IMR-90 (cell line): ENCODE measurements at places on chromosomes 7 and 10. TPM values are rescaled to one million over a fixed set of nuclear protein-coding genes. Genes with fewer than 3 reads are reported as not detected.

The KCNH2 gene
- 0.56 and 0.90 TPM in 2 replicates for total RNA-seq

GRCh38 chr7:41955451-41955850 lies 252.6 kb upstream of the INHBA start:
- no peak for DNase-seq

DNA sequence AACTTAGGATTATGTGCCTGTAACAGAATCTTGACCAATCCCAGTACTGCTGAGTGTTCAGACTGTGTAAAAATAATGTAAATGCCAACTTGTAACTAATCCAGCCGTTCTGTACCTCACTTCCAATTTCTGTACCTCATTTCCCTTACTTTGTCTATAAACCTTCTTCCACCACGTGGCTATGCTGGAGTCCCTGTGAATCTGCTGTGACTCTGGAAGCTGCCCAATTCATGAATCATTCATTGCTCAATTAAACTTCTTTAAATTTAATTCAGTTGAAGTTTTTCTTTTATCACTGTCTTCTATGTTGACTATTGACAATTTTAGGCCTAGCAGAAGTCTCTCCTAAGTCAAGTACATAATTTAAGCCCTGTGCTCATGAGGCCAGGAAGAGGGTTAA lies 215.3 kb upstream of the RHOBTB1 start:
- peak; percentile 43 for DNase-seq

The KCNMA1 gene
- total RNA-seq, result 24.7 and 25.6 TPM in 2 replicates

DNA sequence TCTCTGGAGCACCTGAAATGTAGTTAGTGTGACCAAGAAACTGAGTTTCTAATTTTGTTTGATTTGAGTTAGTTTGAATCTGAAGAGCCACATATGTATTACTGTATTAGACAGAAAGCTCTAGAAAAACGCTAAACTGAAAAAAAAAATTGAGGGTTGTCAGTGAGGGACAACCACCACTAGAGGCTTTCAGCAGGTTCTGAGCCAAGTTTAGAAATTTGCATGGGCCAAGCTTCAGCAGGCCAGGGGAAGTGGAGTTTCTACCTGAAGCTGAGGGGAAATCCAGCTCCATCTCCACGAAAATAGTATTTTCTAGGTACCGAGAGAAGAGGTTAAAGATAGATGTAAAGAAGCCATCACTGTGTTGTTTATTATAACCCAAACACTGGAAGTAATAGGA lies 77.9 kb upstream of the PLXNA4 start:
- DNase-seq, result no peak

- no peak for DNase-seq
These were observed 30.2 kb upstream of the CARD11 start for GRCh38 chr7:3073763-3074458.

DNA sequence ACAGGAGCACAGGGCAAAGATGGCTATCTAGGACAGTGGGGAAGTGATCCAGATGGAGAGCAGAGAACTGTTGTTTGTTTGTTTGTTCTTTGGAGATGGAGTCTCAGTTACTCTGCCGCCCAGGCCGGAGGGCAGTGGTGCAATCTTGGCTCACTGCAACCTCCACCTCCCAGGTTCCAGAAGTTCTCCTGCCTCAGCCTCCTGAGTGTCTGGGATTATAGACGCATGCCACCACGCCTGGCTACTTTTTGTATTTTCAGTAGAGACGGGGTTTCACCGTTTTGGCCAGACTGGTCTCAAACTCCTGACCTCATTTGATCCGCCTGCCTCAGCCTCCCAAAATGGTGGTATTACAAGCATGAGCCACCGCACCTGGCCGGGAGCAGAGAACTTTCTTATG lies 20.9 kb downstream of the METTL2B start:
- no peak for DNase-seq

GRCh38 chr10:50577681-50578350 lies 45.9 kb downstream of the SGMS1 start:
- DNase-seq, result peak; percentile 75

GRCh38 chr7:135159359-135160085 lies 11.0 kb downstream of the CYREN start:
- DNase-seq, result no peak

DNA sequence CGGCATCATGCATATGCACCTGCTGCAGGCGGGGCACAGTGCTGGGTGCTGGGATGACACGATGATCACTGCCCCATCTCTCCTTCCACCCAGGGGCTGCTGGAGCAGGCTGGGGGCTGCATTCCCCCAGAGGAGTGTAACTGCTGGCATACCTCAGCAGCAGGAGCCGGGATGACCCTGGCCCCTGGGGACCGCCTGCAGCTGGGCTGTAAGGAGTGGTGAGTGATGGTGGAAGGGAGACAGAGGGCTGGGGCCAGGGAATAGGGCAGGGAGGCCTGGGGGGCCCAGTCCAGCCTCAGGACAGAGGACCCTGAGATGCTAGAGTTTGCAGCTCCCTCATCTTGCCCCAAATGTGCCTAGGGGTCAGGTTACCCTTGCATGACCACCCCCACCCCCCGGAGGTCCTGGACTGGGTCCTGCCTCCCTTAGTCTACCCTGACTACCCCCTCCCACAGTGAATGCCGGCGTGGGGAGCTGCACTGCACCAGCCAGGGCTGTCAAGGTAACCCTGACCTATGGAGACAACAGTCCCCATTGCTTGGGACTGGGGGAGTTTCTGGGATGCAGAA lies 14.5 kb upstream of the ZNF862 start:
- DNase-seq, result no peak

DNA sequence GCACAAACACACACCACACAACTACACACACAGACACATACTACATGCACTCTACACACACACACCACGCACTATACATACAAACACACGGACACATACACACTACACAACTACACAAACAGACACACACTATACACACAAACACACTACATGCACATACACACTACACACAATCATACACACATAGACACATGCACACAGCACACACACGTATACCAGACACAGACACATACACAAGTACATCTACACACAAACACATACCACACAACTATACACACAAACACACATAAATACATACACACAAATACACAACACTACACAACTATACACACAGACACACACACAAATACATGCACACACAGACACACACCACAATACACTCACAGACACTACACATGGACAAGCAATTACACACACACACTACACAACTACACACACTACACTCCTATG lies 4.6 kb downstream of the GPR15LG start:
- DNase-seq, result no peak

GRCh38 chr7:116802746-116803152 lies 59.6 kb upstream of the CAPZA2 start:
- DNase-seq, result peak; percentile 80

DNA sequence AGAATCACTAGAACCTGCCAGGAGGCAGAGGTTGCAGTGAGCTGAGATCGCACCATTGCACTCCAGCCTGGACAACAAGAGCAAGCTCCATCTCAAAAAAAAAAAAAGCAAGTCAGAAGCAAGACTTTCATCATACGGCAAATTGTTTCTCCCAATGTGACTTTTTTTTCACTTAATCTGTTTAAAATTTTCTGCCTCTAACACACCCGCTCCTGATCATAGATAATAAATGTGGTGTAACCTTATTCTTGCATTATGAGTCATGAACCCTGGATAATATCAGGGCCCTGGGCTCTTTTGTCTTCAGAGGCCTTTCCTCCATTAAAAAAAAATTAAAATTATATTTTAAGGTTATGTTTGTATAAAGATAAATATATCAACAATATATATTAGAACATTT lies 111.4 kb upstream of the JCAD start:
- peak; percentile 26 for DNase-seq

The CCL24 gene
- not detected in 2 replicates for total RNA-seq

The CASTOR2 gene
- total RNA-seq, result 5.2 and 6.1 TPM in 2 replicates

The SPOCK2 gene
- total RNA-seq, result not detected in 2 replicates

The STEAP1 gene
- 3.9 and 5.8 TPM in 2 replicates for total RNA-seq

DNA sequence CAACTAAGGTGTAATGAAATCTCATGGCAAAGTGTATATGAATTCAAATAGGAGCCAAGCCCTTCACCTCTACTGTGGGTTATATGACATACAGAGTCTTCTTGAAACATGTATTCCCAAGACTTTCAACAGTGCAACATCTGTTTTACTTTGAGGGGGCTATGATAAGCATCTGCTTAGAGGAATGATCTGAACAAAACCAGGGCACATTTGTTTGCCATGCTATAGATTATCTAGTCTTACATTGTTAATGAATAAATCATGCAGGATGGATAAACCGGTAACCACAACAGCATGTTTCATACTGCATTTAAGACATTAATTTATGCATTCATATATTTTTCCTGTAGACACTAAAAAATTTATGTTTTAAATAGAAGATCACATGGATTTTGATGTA lies 1021.9 kb downstream of the LRMDA start:
- DNase-seq, result no peak

DNA sequence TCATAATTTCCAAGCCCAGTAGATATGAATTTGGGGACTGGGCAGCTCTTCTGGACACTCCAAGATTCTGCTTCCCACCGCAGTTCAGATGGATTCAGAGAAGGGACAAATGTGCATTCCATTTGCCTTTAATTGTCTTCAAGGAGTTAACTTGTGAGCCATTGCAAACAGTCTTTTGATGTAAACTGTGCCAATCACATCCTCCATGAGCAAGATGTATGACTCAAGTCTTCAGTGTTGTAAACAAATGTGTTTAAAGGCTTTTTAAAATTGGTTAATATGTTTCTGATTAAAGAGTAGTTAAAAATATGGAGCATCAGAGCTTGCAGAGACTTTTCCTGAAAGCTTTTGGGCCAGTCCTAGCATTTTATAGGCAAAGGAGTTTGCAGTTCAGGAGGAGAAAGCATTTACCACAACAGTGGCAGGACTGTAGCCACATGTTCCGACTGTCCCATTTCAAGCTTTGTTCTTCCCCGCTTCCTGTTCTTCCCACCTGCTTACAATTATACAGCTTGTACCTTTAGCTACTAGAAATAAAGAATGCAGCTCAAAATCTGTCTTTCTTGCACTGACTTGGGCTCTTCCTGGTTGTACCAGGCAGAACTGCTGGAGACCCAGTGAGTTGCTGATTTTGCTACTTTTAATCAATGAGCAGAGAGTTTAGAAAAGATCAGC lies 6.2 kb downstream of the SLC18A2 start:
- DNase-seq, result no peak

DNA sequence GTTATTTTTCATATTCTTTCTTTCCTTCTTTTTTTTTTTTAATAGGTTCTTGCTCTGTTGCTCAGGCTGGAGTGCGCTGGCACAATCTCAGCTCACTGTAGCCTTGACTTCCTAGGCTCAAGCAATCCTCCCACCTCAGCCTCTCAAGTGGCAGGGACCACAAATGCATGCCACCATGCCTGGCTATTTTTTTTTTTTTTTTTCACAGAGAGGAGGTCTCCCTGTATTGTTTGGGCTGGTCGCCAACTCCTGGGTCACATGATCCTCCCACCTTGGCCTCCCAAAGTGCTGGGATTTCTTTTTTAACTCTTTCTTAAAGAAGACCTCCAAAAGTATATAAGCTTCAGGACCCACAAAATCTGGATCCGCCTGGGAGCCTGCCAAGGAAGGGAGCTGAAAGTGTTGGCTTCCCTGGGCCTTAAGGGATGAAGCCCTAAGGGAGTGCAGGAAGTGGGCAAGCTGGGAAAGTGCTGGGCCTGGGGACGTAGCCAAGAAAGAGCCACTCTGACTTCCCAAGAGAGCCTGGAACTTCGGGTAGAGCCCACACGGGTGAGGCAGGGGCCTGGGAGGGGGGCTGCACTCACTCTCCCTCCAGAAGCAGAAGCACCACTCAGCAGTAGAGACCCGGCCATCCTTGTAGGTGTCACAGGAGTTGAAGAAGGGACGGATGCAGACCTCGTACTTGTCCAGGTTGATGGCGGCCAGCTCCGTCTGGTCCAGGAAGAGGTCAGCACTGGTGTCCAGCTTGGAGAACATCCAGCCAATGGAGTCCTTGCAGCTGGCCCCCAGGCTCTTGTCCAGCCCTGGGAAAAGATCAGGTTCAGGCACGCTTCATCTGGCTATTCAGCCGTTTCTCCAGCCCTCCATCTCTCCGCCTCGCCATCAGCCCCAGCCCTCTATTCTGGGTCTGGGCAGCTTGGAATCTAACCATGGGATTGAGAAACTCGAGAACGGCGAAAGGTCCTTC lies 21.8 kb downstream of the SPOCK2 start:
- DNase-seq, result no peak

- DNase-seq, result no peak
These were observed 512.5 kb downstream of the DNAJB6 start for GRCh38 chr7:157849341-157849596.

The PROSER2 gene
- 1.4 TPM in 2 replicates for total RNA-seq

DNA sequence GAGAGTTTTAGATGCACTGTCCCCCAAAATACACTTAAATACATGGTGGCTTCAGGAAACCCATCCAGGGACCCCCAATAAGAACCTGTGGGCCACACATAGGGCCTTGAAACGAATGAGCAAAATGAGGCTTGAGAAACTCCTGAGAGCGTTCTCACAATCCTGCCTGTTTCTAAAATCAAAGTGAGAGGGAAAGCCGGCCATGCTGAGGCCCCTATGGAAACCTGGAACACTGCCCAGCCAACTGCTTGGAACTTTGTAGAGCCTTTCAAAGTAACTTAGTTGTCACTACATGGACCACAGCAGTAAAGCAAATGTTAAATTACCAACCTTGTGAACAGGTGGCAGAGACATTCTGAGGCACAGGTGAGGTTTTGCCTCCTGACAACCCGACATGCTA lies 13.4 kb downstream of the SGMS1 start:
- DNase-seq, result no peak

- DNase-seq, result no peak
These were observed 38.7 kb upstream of the ARHGAP21 start for GRCh38 chr10:24762161-24762924.

The ATP6V0E2 gene
- total RNA-seq, result 5.7 and 10.3 TPM in 2 replicates

DNA sequence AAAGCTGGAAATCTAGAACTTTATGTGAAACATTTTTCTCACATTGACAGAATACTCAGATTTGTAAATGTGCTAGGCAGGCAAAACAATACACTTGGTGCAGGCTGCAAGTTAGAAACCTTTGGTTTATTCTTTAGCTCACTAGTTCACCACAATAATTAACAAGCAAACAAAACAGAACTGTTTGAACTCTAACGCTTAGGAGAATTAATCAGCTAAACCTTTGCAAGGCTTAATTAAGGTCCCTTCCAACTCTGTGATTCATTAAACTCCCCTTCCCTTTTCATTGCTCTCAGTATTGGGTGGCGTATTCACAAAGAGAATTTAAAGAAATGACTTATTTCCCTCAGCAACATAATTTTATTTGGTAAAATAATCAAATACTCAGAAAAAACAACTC lies 99.0 kb downstream of the PON1 start:
- no peak for DNase-seq

GRCh38 chr7:132328047-132328620 lies 248.1 kb downstream of the PLXNA4 start:
- DNase-seq, result no peak

DNA sequence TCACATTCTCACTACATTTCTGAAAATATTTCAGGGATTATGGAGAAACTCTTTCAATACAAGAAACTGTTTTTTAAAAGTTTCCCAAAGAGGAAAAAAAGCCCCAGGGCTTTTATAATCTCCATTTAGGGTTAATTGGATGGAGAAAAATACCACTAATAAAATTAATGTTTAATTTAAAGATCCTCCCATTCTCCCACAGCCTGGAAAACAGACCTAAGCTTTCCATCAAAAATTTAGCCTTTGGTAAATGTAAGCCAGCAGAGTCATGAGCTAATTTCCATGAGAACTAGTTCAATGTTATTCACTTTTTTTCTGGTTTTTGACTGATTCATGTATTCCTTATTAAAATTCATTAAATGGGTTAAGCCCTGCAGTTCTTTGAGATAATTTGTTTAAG lies 408.7 kb downstream of the PHTF2 start:
- no peak for DNase-seq

GRCh38 chr10:99760321-99760720 lies 22.1 kb upstream of the ABCC2 start:
- DNase-seq, result no peak
